H9 (cell line): ENCODE measurements at places on chromosomes 1 and 21.
A peak's percentile ranks its signal among the peaks of the same experiment; 100 is the strongest.

GRCh38 chr1:154614901-154615300 lies 6.9 kb upstream of the ADAR start:
- DNase-seq = peak; percentile 44
- no peaks in the 10 kb centered on the region for H3K27me3 ChIP-seq
- H3K27ac ChIP-seq = no peak overlapping the region
- peaks cover 13% of the 10 kb centered on the region; the same call in 1 of the 2 replicates for H3K4me1 ChIP-seq

DNA sequence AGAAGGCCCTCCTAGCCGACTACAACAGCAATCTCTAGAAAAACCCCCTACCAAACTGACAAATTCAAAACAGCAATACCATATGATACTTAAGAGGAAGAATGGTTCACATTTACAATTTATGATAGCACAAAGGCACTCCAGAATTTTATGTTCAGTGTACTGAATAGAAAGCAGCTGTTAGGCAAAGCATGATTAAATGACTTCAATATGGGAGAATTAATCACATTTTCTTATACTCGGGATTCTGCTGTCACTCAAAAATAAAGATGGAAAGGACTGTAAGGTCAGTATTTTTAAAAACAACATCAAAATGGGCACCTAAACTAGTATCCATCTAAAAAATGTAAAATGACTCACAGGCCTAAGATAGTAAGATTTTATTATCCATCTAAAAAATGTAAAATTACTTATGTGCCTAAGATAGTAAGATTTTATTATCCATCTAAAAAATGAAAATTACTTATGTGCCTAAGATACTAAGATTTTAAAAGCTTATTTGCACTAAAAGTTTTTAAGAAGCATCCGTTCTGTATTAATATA lies 198.5 kb downstream of the SMYD3 start:
- H3K27ac ChIP-seq = no peak overlapping the region
- DNase-seq = no peak
- no peaks in the 10 kb centered on the region for H3K27me3 ChIP-seq
- no peak overlapping the region for H3K4me3 ChIP-seq
- H3K36me3 ChIP-seq = no peaks in the 10 kb centered on the region

DNA sequence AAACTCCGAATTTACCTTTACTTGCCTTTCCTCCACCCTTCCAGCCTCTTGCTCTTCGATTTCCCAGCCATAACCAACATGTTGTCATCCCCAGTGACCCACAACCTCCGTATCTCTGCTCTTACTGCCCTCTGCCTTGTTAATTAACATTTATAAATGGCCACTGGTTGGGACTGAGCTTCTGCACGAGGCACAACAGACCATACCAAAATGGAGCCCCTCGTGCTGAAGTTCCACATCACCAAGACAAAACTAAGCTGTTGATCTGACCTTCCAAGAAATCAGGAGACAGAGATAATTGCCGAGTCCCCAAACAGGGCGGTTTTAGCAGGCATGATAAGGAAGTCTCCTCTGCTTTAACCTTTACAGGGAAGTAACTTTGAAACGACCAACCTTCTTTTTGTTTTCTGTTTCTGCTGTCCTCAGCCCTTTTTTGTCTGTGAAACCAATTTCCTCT lies 71.9 kb downstream of the NMNAT2 start:
- peaks cover 14% of the 10 kb centered on the region; the same call in 1 of the 2 replicates for H3K4me1 ChIP-seq
- no peaks in the 10 kb centered on the region for H3K36me3 ChIP-seq
- H3K27ac ChIP-seq = no peak overlapping the region
- no peak overlapping the region for H3K4me3 ChIP-seq

- H3K27me3 ChIP-seq = peaks cover 23% of the 10 kb centered on the region; the same call in 1 of the 2 replicates
- no peaks in the 10 kb centered on the region for H3K36me3 ChIP-seq
- no peak within 1 kb of the TSS for H3K27ac ChIP-seq
- peak within 1 kb of the TSS; percentile 83 for H3K4me3 ChIP-seq
These were observed at the start of gene ARHGAP29 for GRCh38 chr1:94237291-94238226. Gene ARHGAP29, minus strand, starts transcription at chr1:94237584. Its CDS starts 5,973 bp downstream, at chr1:94231611.

DNA sequence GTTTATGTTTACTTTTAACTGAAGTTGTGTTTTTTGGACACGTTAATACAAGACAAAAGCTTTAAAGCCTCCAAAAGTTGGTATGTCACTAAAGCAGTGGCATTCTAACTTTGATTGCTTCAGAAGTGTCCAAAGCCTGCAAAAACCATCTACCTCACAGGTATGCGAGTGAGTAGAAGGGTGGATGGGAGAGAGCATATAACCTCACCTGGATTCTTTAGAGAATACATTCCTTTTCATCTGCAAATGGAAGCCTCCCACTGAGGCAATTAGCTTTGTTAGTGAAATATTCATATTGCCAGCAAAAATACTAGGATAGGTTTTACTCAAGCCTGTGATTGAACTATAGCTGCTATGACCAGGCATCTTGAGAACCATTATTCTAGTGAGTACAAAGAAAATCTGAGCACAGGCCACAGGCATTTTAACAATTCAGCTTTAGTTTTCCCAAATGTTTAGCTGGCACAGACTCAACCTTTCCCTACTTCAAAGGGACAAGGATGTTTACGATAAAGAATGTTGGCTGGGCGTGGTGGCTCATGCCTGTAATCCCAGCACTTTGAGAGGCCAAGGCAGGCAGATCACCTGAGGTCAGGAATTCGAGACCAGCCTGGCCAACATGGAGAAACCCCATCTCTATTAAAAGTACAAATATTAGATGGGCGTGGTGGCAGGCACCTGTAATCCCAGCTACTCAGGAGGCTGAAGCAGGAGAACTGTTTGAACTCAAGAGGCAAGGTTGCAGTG lies 39.7 kb downstream of the MAP3K21 start:
- H3K4me1 ChIP-seq = peaks cover 9% of the 10 kb centered on the region; the same call in 1 of the 2 replicates
- no peaks in the 10 kb centered on the region for H3K27me3 ChIP-seq
- H3K4me3 ChIP-seq = no peak overlapping the region; the same call in 2 of the 3 replicates
- peak; percentile 68 for DNase-seq

- H3K4me3 ChIP-seq = no peak overlapping the region
- no peaks in the 10 kb centered on the region; the same call in 2 of the 3 replicates for H3K36me3 ChIP-seq
- no peaks in the 10 kb centered on the region for H3K27me3 ChIP-seq
- no peak for DNase-seq
- no peaks in the 10 kb centered on the region for H3K4me1 ChIP-seq
These were observed 1969.1 kb downstream of the MRPL39 start for GRCh38 chr21:23638131-23638695.

DNA sequence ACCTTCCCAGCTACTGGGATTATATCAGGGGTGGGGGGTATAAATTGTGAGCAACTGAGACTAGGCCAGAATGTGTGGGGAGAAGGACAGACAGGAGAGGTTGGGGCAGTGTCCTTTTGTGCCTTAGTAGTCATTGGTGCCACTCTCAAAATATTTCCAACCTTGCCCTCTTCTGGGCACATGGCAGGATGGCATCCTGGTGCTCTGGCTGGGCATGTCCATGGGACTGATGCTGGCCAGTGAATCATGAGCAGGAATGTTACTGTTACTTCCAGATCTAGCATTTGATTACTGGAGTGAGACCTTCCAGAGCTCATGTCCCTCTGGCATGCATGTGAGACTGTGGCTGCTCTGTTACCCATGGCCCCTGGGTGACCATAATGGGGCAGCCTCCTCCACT lies 151.2 kb downstream of the MATN1 start:
- H3K27ac ChIP-seq = no peak overlapping the region
- H3K4me3 ChIP-seq = no peak overlapping the region
- H3K27me3 ChIP-seq = no peaks in the 10 kb centered on the region

DNA sequence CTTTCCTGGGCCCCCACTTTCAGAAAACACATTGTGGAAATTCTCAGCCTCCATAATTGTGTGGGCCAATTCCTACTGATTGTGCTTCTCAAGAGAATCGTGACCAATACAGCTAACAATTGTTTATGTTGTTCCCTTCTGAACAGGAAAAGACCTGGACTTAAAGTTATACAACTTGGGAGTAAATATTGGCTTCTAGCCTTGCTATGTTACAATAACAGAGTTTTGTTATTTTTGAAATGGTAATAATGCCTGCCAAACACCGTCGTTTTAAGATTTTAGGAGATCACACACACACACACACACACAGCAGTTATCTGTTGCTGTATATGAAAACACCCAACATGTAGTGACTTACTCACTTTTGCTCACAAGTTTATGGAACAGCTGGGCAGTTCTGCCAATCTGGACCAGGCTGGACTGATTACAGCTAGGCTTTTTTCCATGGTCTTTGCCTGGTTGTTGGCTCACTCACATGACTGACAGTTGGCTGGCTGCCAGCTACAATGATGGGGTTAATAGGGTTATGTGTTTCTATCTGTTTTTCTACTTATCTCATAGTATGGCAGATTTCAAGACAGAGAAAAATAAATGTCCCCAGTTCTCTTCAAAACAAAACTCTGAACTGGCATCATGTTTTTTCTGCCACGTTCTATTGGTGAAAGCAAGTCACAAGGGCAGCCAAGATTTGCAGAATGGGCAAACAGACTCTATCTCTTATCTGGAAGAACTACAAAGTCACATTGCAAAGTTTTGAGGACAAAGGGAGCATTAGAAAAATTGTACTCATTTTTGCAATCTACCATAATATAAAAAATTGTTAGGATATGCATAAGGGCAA lies 447.5 kb downstream of the NEGR1 start:
- no peak overlapping the region for H3K27ac ChIP-seq
- H3K4me1 ChIP-seq = no peaks in the 10 kb centered on the region; the same call in 1 of the 2 replicates
- no peaks in the 10 kb centered on the region for H3K36me3 ChIP-seq
- DNase-seq = no peak
- H3K4me3 ChIP-seq = no peak overlapping the region

- H3K4me1 ChIP-seq = peaks cover 4% of the 10 kb centered on the region; the same call in 1 of the 2 replicates
- no peaks in the 10 kb centered on the region for H3K27me3 ChIP-seq
- H3K36me3 ChIP-seq = no peaks in the 10 kb centered on the region
These were observed 8.6 kb upstream of the AK2 start for GRCh38 chr1:33045246-33045645.

DNA sequence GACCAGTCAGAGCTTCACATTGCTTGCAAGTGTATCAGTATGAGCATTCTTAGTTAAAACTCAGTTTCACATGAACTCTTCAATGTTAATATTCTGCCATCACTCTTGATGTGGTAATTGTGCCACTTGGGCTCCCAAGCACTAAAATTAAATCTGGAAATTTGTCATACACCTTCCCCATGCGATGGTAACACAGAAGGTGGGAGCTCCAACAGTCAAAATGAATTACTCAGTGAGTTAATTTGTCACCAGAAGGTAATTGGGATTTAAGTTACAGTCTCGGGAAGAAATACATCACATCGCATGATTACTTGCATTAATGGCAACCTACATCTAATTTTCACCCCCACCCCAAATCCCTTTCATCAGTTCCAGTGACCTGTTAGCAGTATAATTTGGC lies 376.5 kb upstream of the DAB1 start:
- no peak for DNase-seq
- H3K36me3 ChIP-seq = no peaks in the 10 kb centered on the region
- no peak overlapping the region for H3K4me3 ChIP-seq
- no peak overlapping the region for H3K27ac ChIP-seq
- H3K27me3 ChIP-seq = no peaks in the 10 kb centered on the region

DNA sequence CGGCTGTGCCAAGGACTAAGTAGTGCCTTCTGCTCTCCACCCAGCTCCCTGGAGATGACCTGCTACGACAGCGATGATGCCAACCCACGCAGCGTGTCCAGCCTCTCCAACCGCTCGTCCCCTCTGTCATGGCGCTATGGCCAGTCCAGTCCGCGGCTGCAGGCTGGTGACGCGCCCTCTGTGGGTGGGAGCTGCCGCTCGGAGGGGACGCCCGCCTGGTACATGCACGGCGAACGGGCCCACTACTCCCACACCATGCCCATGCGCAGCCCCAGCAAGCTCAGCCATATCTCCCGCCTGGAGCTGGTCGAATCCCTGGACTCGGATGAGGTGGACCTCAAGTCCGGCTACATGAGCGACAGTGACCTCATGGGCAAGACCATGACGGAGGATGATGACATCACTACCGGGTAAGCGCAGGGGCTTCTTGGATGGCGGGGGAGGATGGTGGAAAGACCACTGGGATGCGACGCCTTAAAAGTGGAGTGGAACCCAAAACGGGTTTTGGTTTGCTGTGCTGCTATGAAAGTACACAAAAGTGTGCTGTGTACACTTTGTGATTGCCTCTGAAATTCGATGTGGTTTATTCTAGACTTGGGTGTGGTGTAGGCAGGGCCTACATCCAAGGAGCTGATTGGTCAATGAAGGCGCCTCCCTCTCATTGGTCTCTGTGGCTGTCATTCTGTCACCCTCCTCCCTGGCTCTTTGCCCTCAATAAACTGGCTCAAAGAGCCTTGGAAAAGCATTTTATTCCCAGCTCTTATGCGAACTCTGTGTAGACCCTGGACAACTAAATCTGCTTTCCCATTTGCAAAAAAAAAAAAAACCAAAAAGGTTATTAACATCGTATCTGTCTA lies 110.4 kb upstream of the IPO9 start:
- no peaks in the 10 kb centered on the region for H3K27me3 ChIP-seq
- DNase-seq = no peak
- H3K27ac ChIP-seq = no peak overlapping the region
- peaks cover 11% of the 10 kb centered on the region; the same call in 2 of the 3 replicates for H3K36me3 ChIP-seq
- H3K4me3 ChIP-seq = no peak overlapping the region

DNA sequence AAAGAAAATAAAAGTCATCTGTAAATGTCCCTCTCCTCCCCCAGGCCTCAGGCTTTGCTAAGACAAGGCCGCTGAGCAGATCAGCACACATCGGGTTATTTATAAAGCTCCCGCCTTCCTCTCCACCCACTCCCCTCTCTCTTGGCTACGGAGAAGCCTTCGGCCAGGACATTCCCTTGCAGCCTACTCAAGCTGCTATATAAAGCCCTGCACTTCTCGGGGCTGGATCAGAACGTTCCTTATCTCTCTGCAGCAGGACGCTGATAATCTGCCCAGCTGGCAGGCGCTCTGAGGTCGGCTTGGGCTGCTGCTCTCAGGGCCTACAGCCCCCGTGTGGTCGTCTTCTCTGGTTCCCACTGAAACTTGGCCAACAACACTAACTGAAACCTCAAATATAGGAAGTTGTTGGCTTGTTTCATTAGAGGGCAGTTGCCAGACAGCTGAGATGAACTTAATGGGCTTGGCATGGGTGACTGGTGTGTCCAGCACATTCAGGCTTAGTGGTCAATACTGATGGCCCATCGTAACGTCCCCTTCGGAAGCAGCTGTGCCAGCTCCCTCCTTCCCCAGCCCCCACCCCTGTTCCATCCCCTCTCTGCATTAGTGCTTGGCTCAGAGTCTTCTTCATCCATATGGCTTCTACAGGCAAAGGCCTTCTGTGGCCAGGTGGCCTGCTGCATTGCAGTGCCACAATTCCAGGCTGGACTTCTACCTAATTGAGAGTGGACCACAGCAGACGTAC lies 64.6 kb downstream of the IER5 start:
- H3K36me3 ChIP-seq = peaks cover 3% of the 10 kb centered on the region; the same call in 1 of the 3 replicates
- DNase-seq = no peak
- H3K27me3 ChIP-seq = no peaks in the 10 kb centered on the region
- no peak overlapping the region for H3K4me3 ChIP-seq

- H3K4me1 ChIP-seq = no peaks in the 10 kb centered on the region
- no peaks in the 10 kb centered on the region for H3K27me3 ChIP-seq
- DNase-seq = no peak
These were observed 226.9 kb upstream of the DEPDC1 start for GRCh38 chr1:68723791-68724190.

- DNase-seq = peak; percentile 52
- no peak overlapping the region for H3K27ac ChIP-seq
- no peaks in the 10 kb centered on the region for H3K27me3 ChIP-seq
- H3K4me1 ChIP-seq = peaks cover 7% of the 10 kb centered on the region; the same call in 1 of the 2 replicates
These were observed 283.1 kb downstream of the LMX1A start for GRCh38 chr1:165073185-165074007.
